ENCODE measurements at places on chromosomes 3 and 15. TPM values are rescaled to one million over a fixed set of nuclear protein-coding genes. Genes with fewer than 3 reads are reported as not detected.

DNA sequence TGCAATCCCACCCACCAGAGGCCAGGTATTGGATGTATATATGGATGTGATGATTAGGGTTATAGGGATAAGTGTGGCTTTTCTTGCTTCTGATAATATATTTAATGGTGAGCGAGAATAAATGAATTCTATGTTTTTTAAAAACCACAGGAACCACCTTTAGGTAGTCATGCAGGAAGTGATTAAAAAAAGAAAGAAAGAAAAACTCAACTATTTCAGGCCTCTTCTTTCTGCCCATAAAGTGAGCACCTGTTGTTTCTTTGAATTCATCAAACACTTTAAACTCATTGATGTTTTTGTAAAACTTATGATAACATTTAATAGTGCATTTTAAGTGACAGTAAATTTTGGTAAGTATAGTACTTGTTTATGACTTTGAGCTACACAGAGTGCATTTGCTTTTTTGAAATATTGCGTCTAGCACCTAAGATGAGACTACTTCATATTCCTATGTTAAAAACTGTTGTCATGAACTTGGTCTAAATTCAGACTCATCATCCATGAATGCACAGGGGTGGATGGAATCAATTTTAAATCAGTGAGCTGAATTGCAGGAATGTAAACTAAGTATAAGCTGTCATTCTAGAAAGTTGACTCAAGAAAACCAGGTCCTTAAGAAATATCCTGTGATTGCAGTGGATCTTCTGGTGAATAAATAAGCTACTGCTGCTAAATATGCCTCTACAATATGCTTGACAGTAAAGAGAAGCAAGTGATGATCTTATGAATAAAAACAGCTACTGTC is 764.4 kb upstream of the NECTIN3 start:
- DNase-seq, result no peak
- no peaks in the 10 kb centered on the region for H3K4me1 ChIP-seq
- H3K27me3 ChIP-seq, result no peaks in the 10 kb centered on the region
- no peak overlapping the region for H3K4me3 ChIP-seq
- H3K36me3 ChIP-seq, result no peaks in the 10 kb centered on the region
- H3K27ac ChIP-seq, result no peak overlapping the region

DNA sequence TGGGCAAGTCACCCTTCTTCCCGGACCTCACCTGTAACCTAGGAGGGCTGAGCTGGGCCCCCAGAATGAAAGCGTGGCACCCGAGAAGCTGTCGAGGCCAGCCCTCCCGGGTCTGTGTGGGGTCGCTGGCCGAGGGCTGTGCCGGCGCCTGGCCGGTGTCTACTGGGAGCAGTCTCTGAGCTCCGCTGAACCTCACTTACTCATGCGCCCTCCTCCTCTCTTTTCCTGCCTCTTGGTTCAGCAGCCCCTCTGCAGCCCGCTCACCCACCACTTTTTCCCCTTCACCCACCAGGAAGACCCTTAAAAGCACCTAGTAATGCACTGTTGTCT is 419 bp downstream of the HYKK start:
- H3K4me1 ChIP-seq, result no peaks in the 10 kb centered on the region
- H3K27ac ChIP-seq, result peak overlapping the region; percentile 81
- no peaks in the 10 kb centered on the region for H3K27me3 ChIP-seq
- no peak for DNase-seq
- peak overlapping the region; percentile 73 for H3K4me3 ChIP-seq

GRCh38 chr3:108599677-108600409 is 10.3 kb downstream of the DZIP3 start:
- H3K36me3 ChIP-seq, result no peaks in the 10 kb centered on the region
- DNase-seq, result no peak
- H3K4me3 ChIP-seq, result no peak overlapping the region
- H3K27me3 ChIP-seq, result no peaks in the 10 kb centered on the region
- no peak overlapping the region for H3K27ac ChIP-seq

- peaks cover 9% of the 10 kb centered on the region for H3K27me3 ChIP-seq
- DNase-seq, result no peak
- H3K36me3 ChIP-seq, result no peaks in the 10 kb centered on the region
- H3K4me3 ChIP-seq, result no peak overlapping the region
- H3K4me1 ChIP-seq, result peaks cover 3% of the 10 kb centered on the region
Observed at GRCh38 chr15:64780600-64781156, 5.3 kb upstream of the RBPMS2 start.

DNA sequence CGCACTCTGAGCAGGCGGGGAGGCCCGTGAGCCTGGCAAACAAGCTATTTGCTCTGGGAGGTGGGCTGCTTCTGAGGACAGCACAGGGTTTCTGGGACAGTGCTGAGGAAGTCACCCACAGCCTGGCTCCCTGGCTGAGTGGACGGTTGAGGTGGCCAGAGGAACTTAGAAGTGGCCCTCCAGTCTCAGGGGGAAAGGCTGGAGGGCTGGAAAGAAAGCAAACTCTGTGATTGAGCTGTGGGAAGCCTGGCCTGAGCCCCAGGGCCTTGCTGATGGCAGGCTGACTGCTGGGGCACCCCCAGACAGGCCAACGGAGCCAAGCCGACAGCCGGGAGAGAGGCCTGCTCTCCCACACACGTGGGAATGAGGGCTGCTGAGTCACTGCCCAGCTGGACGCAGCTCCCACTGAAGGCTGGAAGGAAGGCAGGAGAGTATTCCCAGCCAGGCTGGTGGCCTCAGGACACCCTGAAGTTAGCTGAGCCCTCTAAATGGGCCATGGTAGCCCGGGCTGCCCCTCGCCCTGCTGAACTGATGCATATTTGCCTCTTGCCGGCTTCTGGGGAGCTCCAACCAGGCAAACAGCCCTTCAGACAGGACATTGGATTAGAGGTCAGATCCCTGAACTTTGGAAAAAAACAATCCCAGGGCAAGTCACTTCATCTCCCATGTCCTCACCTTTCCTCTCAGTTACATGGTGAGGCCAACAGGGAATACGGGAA is 98.0 kb upstream of the TLE3 start:
- H3K4me1 ChIP-seq, result peaks cover 19% of the 10 kb centered on the region
- DNase-seq, result peak; percentile 77
- no peaks in the 10 kb centered on the region for H3K27me3 ChIP-seq

DNA sequence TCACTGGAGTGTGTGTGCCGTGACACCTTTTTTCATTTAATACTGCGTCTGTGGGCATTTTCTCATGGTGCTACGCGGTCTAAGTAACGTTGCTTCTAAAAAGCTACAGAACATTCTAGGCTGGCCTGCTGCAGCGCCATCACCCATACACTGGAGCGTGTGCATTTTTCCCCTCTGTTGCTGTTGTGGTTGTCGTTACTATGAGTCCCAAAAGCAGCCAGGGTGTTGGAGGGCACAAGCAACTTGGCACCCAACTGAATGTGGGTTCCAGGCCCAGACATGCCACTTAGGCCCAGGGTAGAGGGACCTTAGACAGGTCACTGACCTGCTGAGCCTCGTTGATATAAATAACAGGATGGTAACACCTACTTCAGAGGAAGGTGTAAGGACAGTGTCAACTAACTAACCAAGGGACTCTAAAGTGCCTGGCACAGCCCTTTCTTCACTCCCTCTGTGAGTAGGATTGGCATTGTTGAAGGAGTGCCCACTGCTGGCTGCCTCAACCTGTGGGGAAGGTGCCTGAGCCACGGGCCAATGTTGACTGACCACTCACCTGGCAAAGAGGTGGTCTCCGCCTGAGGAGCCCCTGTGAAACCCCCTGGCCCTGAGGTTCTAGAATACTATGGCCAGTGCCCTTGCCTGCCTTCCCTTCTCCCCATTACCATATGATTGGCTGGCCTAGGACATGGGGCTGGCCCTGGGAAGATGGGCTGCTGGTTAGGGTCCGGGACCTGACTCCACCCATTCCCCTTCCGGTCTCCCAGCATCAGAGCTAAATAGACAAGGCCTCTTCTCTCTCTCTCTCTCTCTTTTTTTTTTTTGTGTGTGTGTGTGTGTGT is 3.5 kb downstream of the CSK start:
- DNase-seq, result no peak
- H3K27me3 ChIP-seq, result no peaks in the 10 kb centered on the region
- H3K4me3 ChIP-seq, result no peak overlapping the region

- H3K4me3 ChIP-seq, result no peak overlapping the region
- no peak for DNase-seq
- H3K4me1 ChIP-seq, result peaks cover 4% of the 10 kb centered on the region
- H3K27me3 ChIP-seq, result no peaks in the 10 kb centered on the region
Observed at GRCh38 chr3:156721687-156722618, 47.6 kb downstream of the TIPARP start.

- H3K4me3 ChIP-seq, result no peak overlapping the region
- H3K27ac ChIP-seq, result no peak overlapping the region
- no peaks in the 10 kb centered on the region for H3K36me3 ChIP-seq
- H3K27me3 ChIP-seq, result no peaks in the 10 kb centered on the region
Observed at GRCh38 chr3:70061096-70061495, 61.6 kb downstream of the SAMMSON start.

DNA sequence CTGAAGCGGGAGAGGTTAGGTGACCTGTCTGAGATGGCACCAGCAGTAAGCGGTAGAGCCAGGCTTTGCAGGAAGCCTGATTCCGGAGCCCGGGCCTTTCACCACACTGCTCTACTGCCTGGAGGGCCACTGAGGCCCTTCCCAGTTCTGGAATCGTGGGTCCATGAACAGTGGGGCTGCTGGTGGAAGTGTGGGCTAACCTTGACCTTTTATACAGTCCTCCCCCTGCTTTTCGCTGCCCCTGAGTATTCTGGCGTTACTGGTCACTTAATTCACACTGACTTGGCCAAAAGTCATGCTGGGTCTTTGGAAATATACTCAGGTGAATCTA is 2.6 kb upstream of the ABTB1 start:
- peaks cover 4% of the 10 kb centered on the region for H3K36me3 ChIP-seq
- no peak overlapping the region for H3K27ac ChIP-seq
- H3K27me3 ChIP-seq, result no peaks in the 10 kb centered on the region
- H3K4me3 ChIP-seq, result no peak overlapping the region
- no peak for DNase-seq

- no peak for DNase-seq
- H3K4me1 ChIP-seq, result peaks cover 26% of the 10 kb centered on the region
- H3K4me3 ChIP-seq, result no peak overlapping the region
- H3K27ac ChIP-seq, result no peak overlapping the region
Observed at GRCh38 chr15:68617001-68617400, 38.2 kb downstream of the CORO2B start.

GRCh38 chr15:57875347-57875746 is 168.8 kb downstream of the POLR2M start:
- H3K27me3 ChIP-seq, result no peaks in the 10 kb centered on the region
- DNase-seq, result no peak
- no peak overlapping the region for H3K4me3 ChIP-seq

- DNase-seq, result no peak
- H3K4me3 ChIP-seq, result no peak overlapping the region
- H3K4me1 ChIP-seq, result no peaks in the 10 kb centered on the region
- H3K27me3 ChIP-seq, result no peaks in the 10 kb centered on the region
Observed at GRCh38 chr3:114650808-114651207, 357.0 kb downstream of the TIGIT start.

- H3K27ac ChIP-seq, result no peak overlapping the region
- no peak overlapping the region for H3K4me3 ChIP-seq
- H3K4me1 ChIP-seq, result no peaks in the 10 kb centered on the region
- no peaks in the 10 kb centered on the region for H3K36me3 ChIP-seq
- peak; percentile 40 for DNase-seq
- H3K27me3 ChIP-seq, result no peaks in the 10 kb centered on the region
Observed at GRCh38 chr3:50390508-50391224, 31.3 kb upstream of the TMEM115 start.

GRCh38 chr3:183212096-183212495 is 41.0 kb upstream of the B3GNT5 start:
- peak overlapping the region; percentile 69 for H3K27ac ChIP-seq
- no peaks in the 10 kb centered on the region for H3K27me3 ChIP-seq
- H3K4me1 ChIP-seq, result no peaks in the 10 kb centered on the region
- no peak for DNase-seq

DNA sequence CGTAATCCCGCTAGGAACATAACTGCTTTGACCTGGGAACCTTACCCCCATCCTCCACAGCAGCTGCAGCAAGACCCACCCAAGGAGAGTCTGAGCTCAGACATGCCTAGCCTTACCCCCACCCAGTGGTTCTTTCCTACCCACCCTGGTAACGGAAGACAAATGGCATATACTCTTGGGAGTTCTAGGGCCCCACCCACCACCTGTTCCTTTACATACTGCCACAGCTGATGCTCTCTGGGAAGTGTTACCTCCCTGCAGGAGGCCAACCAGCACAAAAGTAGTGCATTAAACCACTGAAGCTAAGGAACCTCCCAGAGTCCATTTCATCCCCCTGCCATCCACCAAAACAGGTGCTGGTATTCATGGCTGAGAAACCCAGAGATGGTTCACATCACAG is 50.6 kb upstream of the AZI2 start:
- no peak for DNase-seq
- no peaks in the 10 kb centered on the region for H3K27me3 ChIP-seq
- H3K27ac ChIP-seq, result no peak overlapping the region
- no peaks in the 10 kb centered on the region for H3K36me3 ChIP-seq

DNA sequence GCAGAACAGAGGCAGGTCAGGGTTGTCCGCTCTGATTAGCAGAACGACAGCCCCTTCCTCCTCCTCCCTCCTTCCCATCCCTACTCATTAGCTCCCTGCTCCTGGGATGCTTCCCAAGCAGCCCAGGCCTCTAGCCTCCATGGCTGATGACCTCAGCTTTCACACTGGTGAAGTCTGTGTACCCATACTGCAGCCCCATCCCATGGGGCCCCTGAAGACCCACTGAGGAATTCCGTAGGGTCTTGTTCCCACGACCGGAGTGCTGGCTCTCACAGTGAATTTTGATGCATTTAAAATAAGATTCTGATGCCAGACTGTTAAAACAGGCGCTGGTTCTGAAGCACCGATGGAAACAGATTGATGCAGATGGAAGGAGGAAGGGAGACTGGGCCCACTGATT is 36.1 kb downstream of the GOLGA6A start:
- no peak overlapping the region for H3K27ac ChIP-seq
- H3K27me3 ChIP-seq, result no peaks in the 10 kb centered on the region
- DNase-seq, result no peak
- no peak overlapping the region for H3K4me3 ChIP-seq

DNA sequence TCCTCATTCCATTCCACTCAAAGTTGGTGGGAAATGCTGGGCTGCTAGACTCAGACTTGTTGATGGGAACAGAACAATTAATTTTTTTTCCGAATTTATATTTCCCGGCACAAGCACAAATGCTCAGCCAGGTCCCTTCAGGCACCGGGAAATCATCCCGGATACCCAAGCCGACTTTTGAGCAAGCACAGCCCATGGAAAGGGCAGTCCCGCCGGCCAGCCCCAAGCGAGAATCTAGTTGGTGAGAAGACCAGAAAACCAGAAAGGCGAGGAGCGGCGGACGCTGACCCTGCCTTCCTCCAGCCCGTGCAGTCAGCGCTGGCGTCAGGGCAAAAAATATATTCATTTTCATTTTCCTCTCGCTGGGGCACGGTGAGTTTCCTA is 763 bp upstream of the ZIC4 start:
- H3K36me3 ChIP-seq, result no peaks in the 10 kb centered on the region
- peak; percentile 46 for DNase-seq
- H3K27ac ChIP-seq, result no peak overlapping the region
- H3K27me3 ChIP-seq, result peaks cover 98% of the 10 kb centered on the region
- no peak overlapping the region for H3K4me3 ChIP-seq

RLBP1 gene
- total RNA-seq, result not detected

LMAN1L gene
- total RNA-seq, result 0.31 TPM

PML gene
- total RNA-seq, result 77.5 TPM

DPPA2 gene
- total RNA-seq, result not detected

ST3GAL6 gene
- 18.5 TPM for total RNA-seq

BNC1 gene
- total RNA-seq, result 0.40 TPM

CFAP44 gene
- 38.1 TPM for total RNA-seq

FGD5 gene
- total RNA-seq, result 58.5 TPM

CD86 gene
- total RNA-seq, result 11.0 TPM

IGSF11 gene
- total RNA-seq, result 0.77 TPM

SLC38A3 gene
- 0.43 TPM for total RNA-seq

AP4E1 gene
- 12.7 TPM for total RNA-seq

GOLGA8G gene
- not detected for total RNA-seq

UBA3 gene
- 53.4 TPM for total RNA-seq
